ENCODE measurements at places on chromosomes 13 and 19.

GRCh38 chr19:21848706-21849105, 12.7 kb upstream of the ZNF43 start:
- H3K27ac ChIP-seq: no peak overlapping the region
- no peak overlapping the region for H3K4me3 ChIP-seq
- DNase-seq: no peak
- peaks cover 22% of the 10 kb centered on the region for H3K36me3 ChIP-seq
- peaks cover 6% of the 10 kb centered on the region for H3K4me1 ChIP-seq

- DNase-seq: peak; percentile 73
- peaks cover 14% of the 10 kb centered on the region for H3K4me1 ChIP-seq
- H3K27ac ChIP-seq: peak overlapping the region; percentile 65
- peaks cover 10% of the 10 kb centered on the region for H3K27me3 ChIP-seq
- peak overlapping the region; percentile 71 for H3K4me3 ChIP-seq
- no peaks in the 10 kb centered on the region for H3K36me3 ChIP-seq
Observed at GRCh38 chr19:46661735-46662592, 982 bp upstream of the DACT3 start.

- H3K36me3 ChIP-seq: no peaks in the 10 kb centered on the region
- H3K4me1 ChIP-seq: no peaks in the 10 kb centered on the region
- DNase-seq: no peak
- H3K27ac ChIP-seq: no peak overlapping the region
- H3K27me3 ChIP-seq: no peaks in the 10 kb centered on the region
- H3K4me3 ChIP-seq: no peak overlapping the region
Observed at GRCh38 chr13:32548837-32549236, 10.2 kb upstream of the N4BP2L2 start.

- peaks cover 15% of the 10 kb centered on the region for H3K4me1 ChIP-seq
- no peaks in the 10 kb centered on the region for H3K36me3 ChIP-seq
- no peaks in the 10 kb centered on the region for H3K27me3 ChIP-seq
- H3K27ac ChIP-seq: no peak overlapping the region
Observed at GRCh38 chr19:38736036-38736412, 8.2 kb downstream of the CAPN12 start.

DNA sequence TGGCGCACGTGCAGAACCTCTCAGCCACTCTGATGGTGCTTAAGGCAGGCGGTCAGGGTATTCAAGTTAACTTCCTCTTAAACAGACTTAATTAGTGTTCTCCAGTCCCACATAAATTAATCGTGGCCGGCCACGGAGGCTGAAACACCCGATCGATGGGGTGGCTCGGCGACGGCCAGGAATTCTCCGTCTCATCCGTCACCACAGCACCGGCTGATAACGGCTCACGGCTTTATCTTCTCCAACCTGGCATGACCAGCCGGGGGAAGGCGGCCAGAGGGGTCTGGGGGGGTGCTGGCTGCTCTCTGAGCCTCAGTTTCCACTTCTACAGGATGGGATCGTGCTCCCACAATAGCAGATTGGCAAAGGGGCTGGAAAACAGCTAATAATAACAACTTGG, 32.6 kb upstream of the TCF3 start:
- no peaks in the 10 kb centered on the region for H3K4me1 ChIP-seq
- H3K36me3 ChIP-seq: no peaks in the 10 kb centered on the region
- no peak overlapping the region for H3K27ac ChIP-seq
- no peak for DNase-seq
- H3K27me3 ChIP-seq: no peaks in the 10 kb centered on the region
- H3K4me3 ChIP-seq: no peak overlapping the region

- peaks cover 45% of the 10 kb centered on the region for H3K36me3 ChIP-seq
- H3K4me1 ChIP-seq: peaks cover 50% of the 10 kb centered on the region
- H3K27ac ChIP-seq: peak overlapping the region; percentile 92
- H3K27me3 ChIP-seq: no peaks in the 10 kb centered on the region
- DNase-seq: no peak
- H3K4me3 ChIP-seq: no peak overlapping the region
Observed at GRCh38 chr19:14414926-14415690, 4.0 kb downstream of the DDX39A start.

- peaks cover 28% of the 10 kb centered on the region for H3K4me1 ChIP-seq
- no peak overlapping the region for H3K27ac ChIP-seq
- H3K36me3 ChIP-seq: peaks cover 4% of the 10 kb centered on the region
- no peak for DNase-seq
- H3K27me3 ChIP-seq: no peaks in the 10 kb centered on the region
Observed at GRCh38 chr19:340620-341385, 3.8 kb downstream of the MIER2 start.

GRCh38 chr13:49063497-49063896, 87.8 kb downstream of the FNDC3A start:
- no peaks in the 10 kb centered on the region for H3K4me1 ChIP-seq
- DNase-seq: no peak

DNA sequence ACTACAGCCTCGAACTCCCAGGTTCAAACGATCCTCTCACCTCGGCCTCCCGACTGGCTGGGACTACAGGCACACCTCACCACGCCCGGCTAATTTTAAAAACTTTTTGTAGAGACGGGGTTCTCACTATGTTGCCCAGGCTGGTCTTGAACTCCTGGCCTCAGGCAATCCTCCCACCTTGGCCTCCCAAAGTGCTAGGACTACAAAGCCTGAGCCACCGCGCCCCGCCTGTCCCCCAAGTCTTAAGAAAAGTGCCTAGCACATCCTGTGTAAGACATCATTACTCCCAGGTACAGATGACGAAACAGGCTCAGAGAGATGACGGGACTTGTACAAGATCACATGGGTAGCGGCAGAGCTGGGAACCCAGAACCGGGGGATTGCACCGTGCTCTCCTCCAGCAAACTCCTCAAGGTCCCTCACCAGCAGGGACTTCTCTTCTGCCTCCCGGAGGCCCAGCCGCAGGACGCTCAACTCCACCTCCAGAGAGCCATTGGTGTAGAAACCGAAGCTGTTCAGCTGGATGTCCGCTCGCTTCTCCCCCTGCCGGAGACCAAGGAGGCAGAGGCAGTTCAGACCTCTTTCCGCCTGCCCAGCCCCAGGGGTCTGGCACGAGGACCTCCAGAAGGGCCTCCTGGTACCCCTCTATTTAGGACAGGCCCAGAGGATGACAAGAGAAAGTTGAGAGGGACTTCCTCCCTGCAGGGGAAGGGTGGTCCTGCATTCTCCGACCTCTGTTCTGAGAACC, 1.0 kb downstream of the GPR108 start:
- no peaks in the 10 kb centered on the region for H3K27me3 ChIP-seq
- peak overlapping the region; percentile 87 for H3K4me3 ChIP-seq
- H3K27ac ChIP-seq: peak overlapping the region; percentile 86
- H3K4me1 ChIP-seq: peaks cover 32% of the 10 kb centered on the region
- peak; percentile 68 for DNase-seq

GRCh38 chr19:38316477-38317067, 825 bp upstream of the YIF1B start:
- H3K36me3 ChIP-seq: no peaks in the 10 kb centered on the region
- H3K27ac ChIP-seq: peak overlapping the region; percentile 97
- H3K4me3 ChIP-seq: peak overlapping the region; percentile 90
- peaks cover 15% of the 10 kb centered on the region for H3K4me1 ChIP-seq

GRCh38 chr19:5434351-5434917, 20.8 kb upstream of the ZNRF4 start:
- no peak overlapping the region for H3K4me3 ChIP-seq
- no peaks in the 10 kb centered on the region for H3K4me1 ChIP-seq
- no peak for DNase-seq
- H3K27ac ChIP-seq: no peak overlapping the region
- H3K36me3 ChIP-seq: no peaks in the 10 kb centered on the region
- no peaks in the 10 kb centered on the region for H3K27me3 ChIP-seq

GRCh38 chr13:32272021-32272683, 43.0 kb downstream of the ZAR1L start:
- H3K4me3 ChIP-seq: no peak overlapping the region
- no peaks in the 10 kb centered on the region for H3K27me3 ChIP-seq
- no peaks in the 10 kb centered on the region for H3K36me3 ChIP-seq
- H3K27ac ChIP-seq: no peak overlapping the region

DNA sequence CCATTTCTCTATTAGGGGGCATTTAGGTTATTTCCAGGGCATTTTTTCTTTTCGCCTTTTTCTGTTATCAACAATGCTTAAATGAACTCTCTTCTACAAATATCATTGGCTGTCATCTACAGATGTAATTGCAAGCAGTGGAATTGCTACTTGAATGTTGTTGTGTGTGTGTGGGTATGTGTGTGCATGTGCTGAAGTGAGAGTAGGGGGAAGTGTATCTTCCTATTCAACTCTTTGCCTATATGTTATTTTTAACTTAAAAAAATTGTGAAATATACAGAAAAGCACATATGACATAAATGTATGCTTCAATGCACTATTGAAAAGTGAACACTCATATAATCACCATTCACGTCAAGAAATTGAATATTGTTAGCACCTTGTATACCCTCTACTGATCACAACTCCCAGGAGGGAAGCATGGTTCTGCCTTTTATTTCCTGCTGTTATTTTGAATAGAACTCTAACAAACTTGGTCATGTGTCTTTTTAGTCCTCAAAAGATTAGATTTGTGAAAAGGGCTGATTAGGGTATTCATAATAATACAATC, 24.7 kb downstream of the WDFY2 start:
- no peaks in the 10 kb centered on the region for H3K27me3 ChIP-seq
- no peaks in the 10 kb centered on the region for H3K36me3 ChIP-seq
- H3K4me3 ChIP-seq: no peak overlapping the region
- no peak for DNase-seq
- no peak overlapping the region for H3K27ac ChIP-seq

DNA sequence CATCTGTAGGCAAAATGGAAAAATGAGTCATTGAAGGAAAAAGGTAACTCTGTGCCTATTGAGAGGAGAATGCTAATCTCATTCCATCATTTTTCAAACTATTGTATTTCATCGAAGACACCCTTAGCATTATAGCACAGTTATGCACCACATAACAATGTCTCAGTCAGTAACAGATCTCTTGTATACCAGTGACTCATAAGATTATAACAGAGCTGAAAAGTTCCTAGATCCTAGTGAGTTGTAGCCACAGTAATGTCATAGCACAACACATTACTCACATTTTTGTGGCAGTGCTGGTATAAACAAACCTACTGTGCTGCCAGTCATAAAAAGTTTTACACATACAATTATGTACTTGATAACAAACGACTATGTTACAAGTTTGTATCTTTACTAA, 1077.6 kb downstream of the DIAPH3 start:
- no peak overlapping the region for H3K27ac ChIP-seq
- no peak for DNase-seq
- no peaks in the 10 kb centered on the region for H3K36me3 ChIP-seq
- no peaks in the 10 kb centered on the region for H3K4me1 ChIP-seq
- no peaks in the 10 kb centered on the region for H3K27me3 ChIP-seq

GRCh38 chr19:49592486-49593232, 1.7 kb downstream of the PRR12 start:
- H3K4me1 ChIP-seq: peaks cover 18% of the 10 kb centered on the region
- DNase-seq: no peak
- H3K27me3 ChIP-seq: no peaks in the 10 kb centered on the region
- H3K4me3 ChIP-seq: peak overlapping the region; percentile 85

DNA sequence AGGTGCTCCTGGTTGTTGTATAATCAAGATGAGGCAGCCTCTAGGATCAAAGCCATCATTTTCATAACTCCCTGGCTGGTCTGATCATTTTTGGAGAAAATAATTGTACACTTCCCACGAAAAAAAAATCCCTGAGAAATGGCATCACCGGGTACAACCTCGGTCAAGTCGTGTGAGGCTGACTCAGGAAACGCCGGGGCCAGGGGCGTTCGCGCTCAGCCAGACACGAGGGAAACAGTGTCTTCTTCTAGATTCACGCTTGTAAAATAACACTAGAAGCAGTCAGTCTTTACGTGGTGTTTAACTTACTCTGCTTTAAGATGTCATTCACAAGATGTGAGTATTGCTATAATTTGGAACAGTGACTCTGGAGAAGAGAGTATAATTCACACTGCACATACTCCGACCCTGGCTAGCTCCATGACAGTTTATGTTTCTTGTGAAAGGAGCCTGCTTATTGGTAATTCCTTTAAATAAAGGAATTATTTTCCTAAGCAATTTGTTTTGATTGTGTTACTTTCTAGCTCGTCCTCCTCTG, 109.0 kb upstream of the SOX1 start:
- no peaks in the 10 kb centered on the region for H3K4me1 ChIP-seq
- DNase-seq: no peak
- no peaks in the 10 kb centered on the region for H3K27me3 ChIP-seq
- H3K4me3 ChIP-seq: no peak overlapping the region

- H3K36me3 ChIP-seq: no peaks in the 10 kb centered on the region
- H3K4me1 ChIP-seq: peaks cover 48% of the 10 kb centered on the region
- H3K27ac ChIP-seq: peak overlapping the region; percentile 94
- peak; percentile 30 for DNase-seq
- no peaks in the 10 kb centered on the region for H3K27me3 ChIP-seq
- H3K4me3 ChIP-seq: peak overlapping the region; percentile 77
Observed at GRCh38 chr19:55256562-55257460, 2.0 kb downstream of the PPP6R1 start.

- H3K4me3 ChIP-seq: no peak within 1 kb of the TSS
- no peaks in the 10 kb centered on the region for H3K27me3 ChIP-seq
- no peaks in the 10 kb centered on the region for H3K4me1 ChIP-seq
- DNase-seq: no peak
Observed at GRCh38 chr19:11261971-11262839, at the start of gene DOCK6. Gene DOCK6, minus strand, starts transcription at chr19:11262524. Its CDS starts 84 bp downstream, at chr19:11262440.

DNA sequence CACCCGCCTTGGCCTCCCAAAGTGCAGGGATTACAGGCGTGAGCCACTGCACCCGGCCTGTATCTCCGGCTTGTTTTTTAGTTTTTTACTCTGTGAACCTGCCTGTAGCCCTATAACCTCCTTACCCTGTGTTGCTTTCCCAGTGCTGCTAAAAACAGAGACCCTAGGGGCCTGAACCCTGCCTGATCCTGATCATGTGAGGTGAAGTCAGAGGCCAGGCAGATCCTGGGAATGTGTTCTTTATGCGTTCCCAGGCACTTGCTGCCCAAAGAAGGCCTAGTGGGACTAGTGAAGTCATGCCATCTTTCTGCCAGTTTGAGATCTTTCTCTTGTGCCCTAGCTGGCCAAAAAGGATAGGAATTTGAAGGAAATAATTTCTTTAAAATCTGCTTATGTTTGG, 4.6 kb downstream of the UBA2 start:
- H3K4me3 ChIP-seq: no peak overlapping the region
- peaks cover 51% of the 10 kb centered on the region for H3K36me3 ChIP-seq
- H3K27ac ChIP-seq: no peak overlapping the region

DNA sequence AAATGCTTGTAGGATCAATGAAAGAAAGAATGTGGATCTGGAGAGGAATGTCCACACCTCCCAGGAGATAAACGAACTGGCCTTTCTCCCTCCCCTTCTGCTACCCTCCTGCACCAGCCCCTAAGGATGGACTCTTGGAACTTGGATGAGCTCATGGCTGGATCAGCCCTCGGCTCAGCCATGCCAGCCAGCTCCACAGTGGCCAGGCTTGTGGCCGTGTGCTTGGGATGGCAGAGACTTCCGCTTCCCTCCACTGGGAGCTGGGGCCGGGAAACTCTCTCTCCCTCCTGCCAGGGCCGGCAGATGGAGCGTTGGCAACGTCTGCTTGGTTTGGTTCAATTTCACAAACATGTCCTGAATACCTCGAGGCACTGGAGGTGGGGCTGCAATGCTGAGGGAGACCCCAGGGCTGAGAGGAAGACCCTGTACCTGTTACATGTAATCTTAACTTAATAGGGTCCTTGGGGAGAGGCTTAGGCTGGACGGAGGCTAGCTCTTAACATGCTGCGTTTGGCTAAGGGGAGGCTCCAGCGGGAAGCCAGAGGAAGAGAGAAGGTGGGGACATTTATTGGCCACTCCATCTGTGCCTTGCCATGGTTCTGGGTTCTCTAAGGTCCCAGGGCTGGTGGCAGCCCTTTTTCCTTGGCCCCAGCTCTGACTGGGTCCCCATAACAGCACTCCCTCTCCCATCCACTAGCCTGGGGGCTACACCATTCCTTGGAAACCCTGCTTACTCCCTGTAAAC, 152.5 kb downstream of the IER2 start:
- no peaks in the 10 kb centered on the region for H3K36me3 ChIP-seq
- no peak overlapping the region for H3K27ac ChIP-seq
- H3K27me3 ChIP-seq: no peaks in the 10 kb centered on the region
- no peak overlapping the region for H3K4me3 ChIP-seq
- no peaks in the 10 kb centered on the region for H3K4me1 ChIP-seq
